ENCODE measurements at places on chromosomes 2 and 18. TPM values are rescaled to one million over a fixed set of nuclear protein-coding genes. Genes with fewer than 3 reads are reported as not detected.
A peak's percentile ranks its signal among the peaks of the same experiment; 100 is the strongest.

DNA sequence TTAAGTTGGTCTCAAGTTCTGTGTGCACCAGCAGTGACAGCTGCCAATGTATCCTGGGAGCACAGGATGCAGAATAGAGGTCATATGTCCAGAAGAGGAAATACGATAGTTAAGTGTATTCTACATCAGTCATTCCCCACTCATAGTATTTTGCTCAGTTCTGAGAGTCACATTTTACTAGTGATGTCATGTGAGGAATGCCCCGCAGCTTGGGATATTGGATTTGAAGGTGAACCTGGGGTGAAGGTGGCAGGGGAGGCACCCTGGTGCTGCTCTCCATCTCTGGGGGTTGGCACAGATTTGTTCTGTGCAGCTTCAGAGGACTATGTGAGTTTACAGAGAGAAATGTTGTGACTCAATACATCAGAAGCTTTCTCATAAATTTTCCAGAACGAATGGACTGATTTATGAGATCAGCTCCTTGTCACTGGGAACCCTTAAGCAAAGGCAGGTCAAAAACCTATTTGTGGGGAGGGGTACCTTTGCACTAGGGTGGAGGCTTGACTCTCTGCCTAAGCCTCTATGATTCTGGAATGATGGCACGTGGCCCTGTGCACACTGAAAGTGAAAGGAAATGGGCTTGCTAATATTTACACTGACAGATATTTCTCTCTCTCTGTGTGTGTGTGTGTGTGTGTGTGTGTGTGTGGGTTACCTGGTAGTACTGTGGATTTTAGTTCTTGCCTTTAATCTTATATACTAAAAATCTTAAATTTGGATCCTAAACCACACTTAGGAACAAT lies 95.9 kb downstream of the NEB start:
- peak; percentile 41 for DNase-seq
- H3K27me3 ChIP-seq, result no peaks in the 10 kb centered on the region
- H3K4me3 ChIP-seq, result peak overlapping the region; percentile 56
- H3K4me1 ChIP-seq, result peaks cover 28% of the 10 kb centered on the region
- peak overlapping the region; percentile 87 for H3K27ac ChIP-seq

- no peak overlapping the region for H3K4me3 ChIP-seq
- H3K4me1 ChIP-seq, result peaks cover 45% of the 10 kb centered on the region
- no peaks in the 10 kb centered on the region for H3K36me3 ChIP-seq
- no peaks in the 10 kb centered on the region for H3K27me3 ChIP-seq
These were observed 19.8 kb downstream of the BIN1 start for GRCh38 chr2:127086990-127087790.

- peak overlapping the region; percentile 91 for H3K27ac ChIP-seq
- peak; percentile 13 for DNase-seq
- H3K36me3 ChIP-seq, result no peaks in the 10 kb centered on the region
- H3K4me3 ChIP-seq, result peak overlapping the region; percentile 64
- H3K27me3 ChIP-seq, result no peaks in the 10 kb centered on the region
These were observed 65.2 kb downstream of the PLCL1 start for GRCh38 chr2:197869501-197870111.

- H3K4me3 ChIP-seq, result no peak overlapping the region
- H3K4me1 ChIP-seq, result no peaks in the 10 kb centered on the region
- H3K27me3 ChIP-seq, result no peaks in the 10 kb centered on the region
- no peaks in the 10 kb centered on the region for H3K36me3 ChIP-seq
- no peak for DNase-seq
- no peak overlapping the region for H3K27ac ChIP-seq
These were observed 411.4 kb downstream of the TSN start for GRCh38 chr2:122166820-122167219.

- no peak overlapping the region for H3K4me3 ChIP-seq
- peaks cover 10% of the 10 kb centered on the region for H3K4me1 ChIP-seq
- DNase-seq, result no peak
- H3K27me3 ChIP-seq, result no peaks in the 10 kb centered on the region
- peaks cover 9% of the 10 kb centered on the region for H3K36me3 ChIP-seq
These were observed 114.5 kb downstream of the STPG4 start for GRCh38 chr2:47040651-47041050.

DNA sequence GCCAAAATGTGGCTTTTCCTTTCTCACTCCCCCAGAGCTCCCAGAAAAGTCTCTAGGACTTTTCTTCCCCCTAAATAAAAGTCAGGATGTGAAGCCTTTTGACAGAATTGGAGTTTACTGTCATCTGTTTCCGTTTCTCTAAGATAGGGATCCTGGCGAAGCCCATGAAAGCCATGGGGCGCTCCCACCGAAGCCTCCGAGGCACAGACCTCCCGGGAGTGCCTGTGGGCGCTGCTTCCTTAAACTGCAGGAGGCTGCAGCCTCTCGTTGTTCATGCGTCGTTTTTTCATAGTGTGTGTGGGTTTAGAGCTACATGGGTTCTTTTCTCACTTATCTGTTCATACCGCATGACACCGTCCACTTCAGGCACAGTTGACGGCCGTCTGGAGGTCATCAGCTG lies 56.8 kb downstream of the ASAP2 start:
- no peak for DNase-seq
- no peaks in the 10 kb centered on the region for H3K4me1 ChIP-seq

GRCh38 chr2:10006236-10007161 lies 36.9 kb upstream of the KLF11 start:
- H3K4me1 ChIP-seq, result no peaks in the 10 kb centered on the region
- no peak overlapping the region for H3K4me3 ChIP-seq
- DNase-seq, result no peak
- peaks cover 9% of the 10 kb centered on the region for H3K27me3 ChIP-seq
- no peak overlapping the region for H3K27ac ChIP-seq
- H3K36me3 ChIP-seq, result no peaks in the 10 kb centered on the region

- no peak for DNase-seq
- no peak overlapping the region for H3K27ac ChIP-seq
- H3K4me3 ChIP-seq, result no peak overlapping the region
- H3K27me3 ChIP-seq, result peaks cover 28% of the 10 kb centered on the region
- no peaks in the 10 kb centered on the region for H3K4me1 ChIP-seq
These were observed 16.1 kb downstream of the GAREM1 start for GRCh38 chr18:32454593-32454992.

DNA sequence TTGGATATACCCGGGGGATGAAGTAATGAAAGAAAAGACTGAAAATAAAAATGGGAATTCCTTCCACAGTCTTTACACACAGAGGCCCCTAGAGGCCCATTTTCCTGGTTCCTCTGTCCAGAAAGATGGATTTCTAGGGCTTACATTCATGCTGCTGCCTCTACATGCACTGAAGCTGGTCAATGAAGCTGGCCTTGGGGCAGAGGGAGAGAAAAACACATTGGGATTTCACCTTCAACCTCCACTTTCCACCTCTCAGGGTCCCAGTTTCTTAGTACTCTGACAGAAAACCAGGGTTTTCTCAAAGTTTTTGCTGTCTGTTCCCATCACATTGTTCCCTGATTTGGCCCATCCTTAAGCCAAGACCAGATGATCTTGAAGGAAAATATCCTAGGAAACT lies 154.6 kb upstream of the ZSWIM2 start:
- no peak for DNase-seq
- H3K4me1 ChIP-seq, result no peaks in the 10 kb centered on the region
- H3K36me3 ChIP-seq, result no peaks in the 10 kb centered on the region
- no peak overlapping the region for H3K4me3 ChIP-seq
- H3K27me3 ChIP-seq, result peaks cover 2% of the 10 kb centered on the region

DNA sequence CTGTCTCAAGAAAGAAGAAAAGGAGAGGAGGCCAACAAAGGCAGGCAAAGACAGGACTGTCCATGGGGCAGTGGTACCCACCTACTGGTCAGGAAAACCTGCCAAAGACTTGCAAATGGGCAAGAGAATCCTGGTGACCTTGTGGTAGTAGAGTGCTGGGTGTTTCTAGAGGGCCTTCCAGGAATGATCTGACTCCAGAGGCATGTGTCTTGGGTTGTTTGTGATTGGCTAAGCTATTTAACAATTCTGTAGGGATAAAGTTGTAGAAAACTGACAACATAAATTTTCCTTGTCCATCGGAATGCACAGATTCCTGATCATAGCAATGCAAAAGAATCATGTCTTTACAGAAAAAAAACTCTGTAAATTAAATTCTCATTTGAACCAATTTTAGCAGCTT lies 68.5 kb upstream of the ZNF532 start:
- DNase-seq, result no peak
- H3K4me3 ChIP-seq, result no peak overlapping the region
- peaks cover 7% of the 10 kb centered on the region for H3K27me3 ChIP-seq
- no peaks in the 10 kb centered on the region for H3K36me3 ChIP-seq
- H3K4me1 ChIP-seq, result no peaks in the 10 kb centered on the region

- no peak overlapping the region for H3K27ac ChIP-seq
- H3K4me3 ChIP-seq, result no peak overlapping the region
- no peak for DNase-seq
- no peaks in the 10 kb centered on the region for H3K4me1 ChIP-seq
- no peaks in the 10 kb centered on the region for H3K36me3 ChIP-seq
- peaks cover 13% of the 10 kb centered on the region for H3K27me3 ChIP-seq
These were observed 135.6 kb upstream of the KLHL29 start for GRCh38 chr2:23249348-23249747.

- H3K4me1 ChIP-seq, result no peaks in the 10 kb centered on the region
- no peaks in the 10 kb centered on the region for H3K36me3 ChIP-seq
- no peak overlapping the region for H3K4me3 ChIP-seq
- H3K27ac ChIP-seq, result no peak overlapping the region
These were observed 4.4 kb downstream of the LYPD6B start for GRCh38 chr2:149042881-149043280.

DNA sequence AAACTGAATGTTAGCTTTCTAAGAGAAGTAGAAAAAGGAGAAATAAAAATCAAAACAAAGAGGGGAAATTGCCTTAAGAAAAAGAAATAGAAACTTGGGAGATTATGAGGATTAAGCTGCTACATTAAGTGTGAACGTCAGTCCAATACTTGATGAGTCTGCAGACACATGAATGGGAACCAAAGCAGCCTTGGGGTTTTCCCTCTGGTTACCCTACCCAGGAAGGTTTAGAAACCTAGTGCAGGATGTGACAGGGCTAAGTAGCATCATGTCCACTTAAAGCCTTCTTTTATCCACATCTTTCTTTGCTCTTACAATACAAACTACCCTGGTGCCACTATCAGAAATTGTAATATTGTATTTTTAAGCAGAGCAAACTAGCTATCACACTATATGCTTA lies 22.3 kb downstream of the SLC35F5 start:
- peak; percentile 22 for DNase-seq
- no peaks in the 10 kb centered on the region for H3K27me3 ChIP-seq

GRCh38 chr2:105744909-105745853 lies at the start of gene NCK2:
Gene NCK2 (plus strand): TSS chr2:105744912. CDS start chr2:105855064, 110,152 bp downstream.
- peak; percentile 59 for DNase-seq
- peak within 1 kb of the TSS; percentile 94 for H3K4me3 ChIP-seq
- peaks cover 58% of the 10 kb centered on the region for H3K4me1 ChIP-seq
- H3K27ac ChIP-seq, result peak within 1 kb of the TSS; percentile 98
- H3K27me3 ChIP-seq, result no peaks in the 10 kb centered on the region

- H3K27ac ChIP-seq, result no peak overlapping the region
- no peak overlapping the region for H3K4me3 ChIP-seq
- H3K4me1 ChIP-seq, result no peaks in the 10 kb centered on the region
- H3K36me3 ChIP-seq, result no peaks in the 10 kb centered on the region
- no peaks in the 10 kb centered on the region for H3K27me3 ChIP-seq
- no peak for DNase-seq
These were observed 102.5 kb downstream of the RIT2 start for GRCh38 chr18:43012951-43013350.

GRCh38 chr2:111705711-111706336 lies 178.2 kb downstream of the ANAPC1 start:
- peak; percentile 79 for DNase-seq
- no peaks in the 10 kb centered on the region for H3K36me3 ChIP-seq
- H3K4me3 ChIP-seq, result no peak overlapping the region
- H3K27me3 ChIP-seq, result peaks cover 11% of the 10 kb centered on the region
- H3K4me1 ChIP-seq, result peaks cover 27% of the 10 kb centered on the region
- H3K27ac ChIP-seq, result peak overlapping the region; percentile 71

GRCh38 chr2:218832081-218832480 lies 478 bp upstream of the PRKAG3 start:
- peaks cover 28% of the 10 kb centered on the region for H3K27me3 ChIP-seq
- no peaks in the 10 kb centered on the region for H3K4me1 ChIP-seq
- H3K27ac ChIP-seq, result no peak overlapping the region

- no peak for DNase-seq
- H3K27me3 ChIP-seq, result peaks cover 20% of the 10 kb centered on the region
- H3K4me1 ChIP-seq, result no peaks in the 10 kb centered on the region
- no peaks in the 10 kb centered on the region for H3K36me3 ChIP-seq
- H3K4me3 ChIP-seq, result no peak overlapping the region
These were observed 117.4 kb upstream of the CWC22 start for GRCh38 chr2:180124273-180125139.

GRCh38 chr2:145015561-145015960 lies 495.6 kb upstream of the ZEB2 start:
- H3K4me3 ChIP-seq, result no peak overlapping the region
- H3K36me3 ChIP-seq, result no peaks in the 10 kb centered on the region
- DNase-seq, result no peak

- no peak overlapping the region for H3K4me3 ChIP-seq
- H3K36me3 ChIP-seq, result no peaks in the 10 kb centered on the region
- H3K27me3 ChIP-seq, result peaks cover 4% of the 10 kb centered on the region
- no peak for DNase-seq
These were observed 104.5 kb downstream of the SNTG2 start for GRCh38 chr2:1055014-1055595.

- DNase-seq, result no peak
- no peak overlapping the region for H3K4me3 ChIP-seq
- H3K27ac ChIP-seq, result no peak overlapping the region
- no peaks in the 10 kb centered on the region for H3K36me3 ChIP-seq
These were observed 490.5 kb downstream of the TNS1 start for GRCh38 chr2:217512259-217512658.

DNA sequence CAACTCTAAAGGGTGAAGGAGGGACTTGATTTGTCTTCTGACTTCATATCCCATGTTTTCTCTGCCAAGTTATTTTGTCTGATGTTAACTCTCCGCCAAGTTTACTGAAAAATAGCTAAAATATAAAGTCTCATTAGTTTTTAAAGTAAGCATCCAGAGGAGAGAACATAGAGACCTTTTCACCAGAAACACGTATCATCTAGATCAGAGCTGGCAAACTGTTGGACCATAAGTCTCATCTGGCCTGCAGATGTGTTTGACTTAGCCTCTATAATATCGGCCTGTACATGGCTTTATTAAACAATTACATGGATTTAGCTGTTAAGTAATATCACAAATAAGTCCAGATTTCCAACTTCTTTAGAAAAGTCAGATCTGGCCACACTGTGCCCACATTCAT lies 182.6 kb downstream of the PLCL1 start:
- H3K4me3 ChIP-seq, result no peak overlapping the region
- no peaks in the 10 kb centered on the region for H3K27me3 ChIP-seq
- peaks cover 3% of the 10 kb centered on the region for H3K36me3 ChIP-seq
- H3K4me1 ChIP-seq, result peaks cover 6% of the 10 kb centered on the region
- H3K27ac ChIP-seq, result no peak overlapping the region
- DNase-seq, result no peak

Gene TRIM43
- total RNA-seq, result not detected

Gene PTPRN
- total RNA-seq, result 0.92 TPM

Gene TMEM178A
- total RNA-seq, result 0.23 TPM

Gene VAMP5
- total RNA-seq, result 28.0 TPM

Gene ZC3H8
- 22.1 TPM for total RNA-seq

Gene NBEAL1
- 11.8 TPM for total RNA-seq

Gene ILKAP
- total RNA-seq, result 42.1 TPM

Gene FAM228A
- not detected for total RNA-seq

Gene RAPGEF4
- total RNA-seq, result 0.85 TPM

Gene HNRNPLL
- 55.3 TPM for total RNA-seq

Gene VIT
- not detected for total RNA-seq

Gene OR6B2
- total RNA-seq, result not detected

Gene NT5DC4
- not detected for total RNA-seq

Gene HTR2B
- not detected for total RNA-seq

Gene RPRM
- 0.20 TPM for total RNA-seq

Gene TUBA3D
- not detected for total RNA-seq

All from activated CD8-positive, alpha-beta T cell treated with anti-CD3 and anti-CD28 coated beads for 36 hours (primary cell).